Upper lobe of left lung (tissue), 6 donors: ENCODE measurements at places on chromosomes 13 and 19.

DNA sequence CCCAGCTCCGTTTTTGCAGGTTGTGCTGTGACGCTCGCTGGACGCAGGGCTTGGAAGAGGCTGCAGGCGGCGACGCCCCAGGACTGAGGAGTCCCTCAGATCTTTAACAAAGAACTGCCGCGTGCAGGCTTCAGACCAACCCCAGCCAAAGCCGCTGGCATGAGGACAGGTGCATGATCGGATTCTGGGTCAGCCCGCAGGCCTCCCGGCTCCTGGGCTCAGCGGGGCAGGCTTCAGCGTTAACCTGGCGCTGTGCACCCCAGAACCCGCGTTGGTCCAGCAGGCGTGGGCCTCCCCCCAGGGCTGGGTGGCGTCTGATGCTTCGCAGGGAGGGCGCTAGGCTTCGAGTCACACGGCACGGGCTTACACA is 920 bp upstream of the TIMM13 start:
- DNase-seq, result peak; percentile 80

- DNase-seq, result no peak
Measured at GRCh38 chr13:96179309-96179708, 89.4 kb downstream of the HS6ST3 start.

DNA sequence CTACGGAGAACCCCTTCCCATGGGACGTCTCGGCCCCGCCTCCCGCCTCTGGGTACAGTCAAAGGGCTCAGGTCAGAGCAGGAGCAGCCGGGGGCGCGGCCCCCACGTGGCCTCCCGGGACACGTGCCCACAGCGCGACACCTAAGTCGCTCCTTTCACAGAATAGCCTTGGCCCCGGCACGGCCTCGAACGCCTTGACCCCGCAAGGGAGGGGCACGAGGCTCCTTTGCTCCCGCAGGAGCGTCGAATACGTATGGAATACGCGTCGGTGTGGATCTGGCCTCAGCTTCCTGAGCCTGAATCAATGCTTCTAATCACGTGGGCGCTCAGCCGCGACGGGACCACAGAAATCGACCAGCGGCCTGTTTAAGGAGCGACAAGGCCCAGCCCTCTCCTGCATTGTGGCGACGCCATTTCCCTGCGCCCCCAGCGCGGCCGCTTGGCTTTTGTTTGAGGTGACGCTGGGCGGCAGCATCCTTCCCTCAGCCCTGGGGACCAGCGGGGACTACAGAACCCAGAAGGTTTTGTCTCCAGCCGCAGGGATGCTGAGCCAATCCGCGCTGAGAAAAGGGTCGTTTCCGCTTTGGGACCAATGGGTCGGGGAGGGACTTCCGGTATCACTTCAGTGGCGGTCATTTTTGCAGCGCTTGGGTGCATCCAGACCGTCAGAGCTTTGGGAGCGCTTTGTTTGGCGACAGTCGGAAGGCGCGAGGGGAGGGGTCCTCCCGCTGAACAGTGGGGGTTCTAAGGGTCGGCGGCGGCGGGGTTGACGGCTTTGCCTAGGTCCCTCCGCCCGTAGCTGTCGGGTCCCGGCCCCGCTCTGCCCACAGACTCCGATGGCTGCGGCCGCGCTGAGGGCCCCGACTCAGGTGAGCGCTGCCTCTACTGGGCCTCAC is at the start of gene ZIK1:
Gene ZIK1, plus strand, starts transcription at position 625 of the 896 bp plus-strand sequence. Its CDS starts 212 bp downstream, at position 837.
- DNase-seq, result peak; percentile 89

DNA sequence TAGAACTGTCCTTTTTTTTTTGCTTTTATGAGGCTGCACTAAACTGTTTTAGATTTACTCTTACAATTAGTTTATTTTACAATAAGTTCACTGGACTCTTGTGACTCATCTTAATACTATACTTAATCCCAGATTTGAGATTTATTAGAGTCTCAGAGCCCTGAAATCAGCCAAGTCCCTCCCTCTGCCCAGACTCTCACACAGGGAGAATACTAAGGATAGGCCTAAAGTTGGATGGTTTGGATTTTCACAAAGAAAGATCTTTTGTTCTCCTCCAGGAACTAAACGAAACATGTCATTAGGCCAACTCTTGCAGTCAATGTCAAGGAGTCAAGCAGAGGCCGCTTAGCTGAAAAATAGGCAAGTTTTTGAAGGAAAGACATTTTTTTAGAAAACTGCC is 42.7 kb upstream of the MIR17HG start:
- no peak for DNase-seq

DNA sequence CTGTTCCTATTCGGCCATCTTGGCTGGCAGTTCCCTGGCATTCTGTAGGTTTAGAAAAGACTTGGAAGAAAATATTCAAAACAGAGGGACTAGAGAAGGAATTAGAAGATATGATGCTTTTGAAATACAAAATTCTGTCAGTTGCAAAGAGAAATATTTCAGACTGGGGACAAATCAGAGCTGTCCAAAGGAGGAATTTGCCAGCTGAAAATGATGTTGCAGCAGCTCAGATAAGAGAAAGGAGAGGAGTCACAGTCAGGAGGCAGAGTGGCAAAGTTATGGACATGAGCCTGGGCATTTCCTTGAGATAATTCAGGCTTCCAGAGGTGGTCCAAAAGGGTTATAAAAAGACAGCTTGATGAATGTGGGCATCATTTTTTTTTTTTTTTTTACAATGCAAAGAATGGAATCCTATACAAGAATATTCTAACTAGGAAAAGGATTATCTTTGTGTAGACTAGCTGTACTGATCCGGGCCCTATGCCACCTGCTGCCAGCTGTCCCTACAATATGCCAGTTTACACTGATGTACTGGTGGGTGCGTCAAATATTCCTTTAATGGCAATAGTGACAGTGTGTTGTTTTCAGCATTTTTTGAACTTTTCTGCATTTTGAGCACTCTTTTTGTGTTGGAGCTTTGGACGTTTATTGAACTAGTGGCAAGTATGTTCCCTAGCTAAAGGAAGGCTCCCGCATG is 31.8 kb upstream of the CBY2 start:
- no peak for DNase-seq

- DNase-seq, result no peak
Measured at GRCh38 chr13:98976941-98977340, 923 bp downstream of the DOCK9 start.

DNA sequence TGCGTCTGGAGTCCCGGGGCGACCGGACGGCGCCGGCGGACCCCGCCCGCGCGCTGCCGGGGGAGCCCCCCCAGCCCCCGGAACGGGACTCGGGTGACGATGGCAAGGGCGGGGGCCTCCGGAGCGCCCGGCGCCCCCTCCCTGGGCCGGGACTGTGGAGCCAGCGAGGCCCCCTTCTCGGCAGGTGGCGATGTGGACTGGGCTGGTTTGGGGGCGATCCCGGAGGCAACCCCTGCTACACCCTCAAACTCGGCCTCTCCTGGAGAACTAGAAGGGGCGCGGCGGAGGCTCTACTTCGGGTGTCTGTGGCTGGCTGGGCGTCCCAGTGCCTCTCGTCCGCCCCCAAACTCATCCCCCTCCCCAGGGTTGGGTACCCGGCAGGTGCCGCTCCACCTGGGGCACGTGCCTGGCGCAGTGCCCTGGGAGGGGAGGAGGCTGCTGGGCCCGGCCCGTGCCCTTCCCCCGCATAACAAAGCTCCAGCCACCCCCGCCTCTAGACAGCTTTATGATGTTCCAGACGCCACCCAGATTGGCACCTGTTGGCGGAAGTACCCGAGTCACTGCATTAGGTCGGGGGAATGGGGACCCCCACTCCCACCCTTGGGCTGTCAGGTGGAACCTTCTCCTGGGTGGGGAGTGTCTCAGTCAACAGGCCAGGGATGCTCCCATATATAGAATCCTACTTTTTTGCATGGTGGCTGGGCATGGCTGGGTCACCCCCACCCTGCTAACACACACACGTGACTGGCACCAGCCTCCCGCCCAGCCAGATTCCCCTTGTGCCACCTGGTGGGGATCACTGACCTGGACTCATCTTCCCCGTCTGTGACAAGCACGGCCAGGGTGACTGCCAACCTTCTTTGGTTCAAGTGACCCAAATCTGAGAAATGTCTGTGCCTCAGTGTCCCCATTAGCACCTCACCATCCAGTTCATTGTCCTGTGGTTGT is 722 bp downstream of the PKN1 start:
- peak; percentile 49 for DNase-seq

- no peak for DNase-seq
Measured at GRCh38 chr19:4224470-4224869, 4.9 kb upstream of the EBI3 start.

- DNase-seq, result no peak
Measured at GRCh38 chr19:28610731-28611130, 602.2 kb downstream of the UQCRFS1 start.

GRCh38 chr13:39935155-39935554 is 279.7 kb downstream of the COG6 start:
- no peak for DNase-seq

GRCh38 chr13:109254274-109254673 is 532.1 kb downstream of the IRS2 start:
- DNase-seq, result no peak

DNA sequence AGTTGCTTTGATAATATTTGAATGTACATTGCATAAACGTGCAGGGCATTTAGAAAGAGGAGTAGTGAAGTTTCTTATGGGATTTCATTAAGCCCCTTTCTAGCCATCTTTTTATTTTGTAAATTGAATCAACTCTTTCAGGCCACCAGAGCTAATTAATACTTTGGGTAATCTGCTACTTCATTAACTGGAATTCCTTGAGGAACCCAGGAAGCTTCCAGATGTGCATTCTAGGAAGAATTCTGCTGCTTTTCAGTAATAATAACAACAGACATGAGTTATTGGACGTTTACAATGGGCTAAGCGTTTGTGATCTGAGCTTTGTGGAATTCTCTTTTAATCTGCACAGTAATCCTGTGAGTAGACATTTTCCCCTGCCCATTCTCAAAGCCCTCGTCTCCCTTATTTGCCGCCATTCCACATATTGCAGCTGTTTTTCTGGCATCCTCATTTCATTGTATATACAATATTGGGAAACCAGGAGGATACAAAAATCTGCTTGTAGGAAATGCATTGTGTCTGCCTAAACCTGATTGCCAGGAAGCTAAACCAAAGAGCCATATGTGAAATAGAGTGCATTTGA is 103.9 kb downstream of the HS6ST3 start:
- DNase-seq, result no peak

- DNase-seq, result peak; percentile 77
Measured at GRCh38 chr19:49889687-49890348, 6.9 kb downstream of the IL4I1 start.

GRCh38 chr13:32423592-32423991 is 4.3 kb downstream of the N4BP2L1 start:
- no peak for DNase-seq

DNA sequence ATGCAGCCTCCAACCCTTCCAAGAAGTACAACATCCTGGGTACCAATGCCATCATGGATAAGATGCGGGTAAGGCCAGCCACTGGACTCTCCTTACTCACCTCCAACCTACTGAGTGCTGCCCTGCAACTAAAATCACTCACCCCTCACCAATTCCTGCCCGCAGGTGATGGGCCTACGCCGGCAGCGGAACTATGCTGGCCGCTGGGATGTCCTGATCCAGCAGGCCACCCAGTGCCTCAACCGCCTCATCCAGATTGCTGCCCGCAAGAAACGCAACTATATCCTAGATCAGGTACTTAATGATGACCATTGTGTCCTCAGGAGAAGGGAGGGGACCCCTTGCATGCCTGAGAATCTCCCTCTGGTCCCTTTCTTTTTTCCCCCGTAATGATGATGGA is 15.6 kb upstream of the CCDC97 start:
- no peak for DNase-seq

DNA sequence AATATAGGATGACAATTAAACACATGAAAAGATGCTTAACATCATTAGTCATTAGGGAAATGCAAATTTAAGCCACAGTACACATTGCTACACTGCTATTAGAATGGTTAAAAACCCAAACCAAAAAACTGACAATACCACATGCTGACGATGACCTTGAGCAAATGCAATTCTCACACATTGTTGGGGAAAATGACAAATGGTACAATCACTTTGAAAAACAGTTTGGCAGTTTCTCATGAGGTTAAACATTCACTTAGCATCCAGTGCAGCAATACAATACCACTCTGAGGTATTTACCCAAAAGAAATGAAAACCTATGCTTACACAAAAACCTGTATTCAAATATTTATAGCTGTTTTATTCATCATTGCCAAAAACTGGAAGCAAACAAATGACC is 11.3 kb downstream of the FLT3 start:
- no peak for DNase-seq

GRCh38 chr19:47158367-47158791 is 27.7 kb downstream of the SAE1 start:
- peak; percentile 24 for DNase-seq

GRCh38 chr13:33761740-33762139 is 56.2 kb upstream of the RFC3 start:
- no peak for DNase-seq

DNA sequence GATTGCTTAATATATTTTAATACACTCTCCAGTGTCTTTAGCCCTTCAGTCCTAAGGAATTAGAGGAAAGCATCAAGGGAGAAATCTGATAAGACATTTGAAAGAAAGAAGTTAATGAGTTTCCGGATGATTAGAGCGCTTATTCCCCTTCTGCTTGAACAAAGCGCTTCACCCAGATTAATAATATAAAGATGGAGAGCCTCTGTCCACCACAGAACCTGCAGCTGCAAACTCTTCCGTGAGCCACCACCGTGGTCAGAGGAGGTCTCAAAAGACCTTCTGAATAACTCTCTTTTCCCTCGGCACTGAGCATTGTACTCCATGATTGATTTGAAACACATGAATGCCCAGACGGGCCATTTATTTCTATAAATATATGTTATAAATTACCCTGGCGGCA is 14.2 kb upstream of the TUBGCP3 start:
- DNase-seq, result no peak

- no peak for DNase-seq
Measured at GRCh38 chr13:47845981-47846380, 155.1 kb downstream of the SUCLA2 start.

GRCh38 chr19:18292462-18292809 is 11.0 kb upstream of the JUND start:
- DNase-seq, result no peak

DNA sequence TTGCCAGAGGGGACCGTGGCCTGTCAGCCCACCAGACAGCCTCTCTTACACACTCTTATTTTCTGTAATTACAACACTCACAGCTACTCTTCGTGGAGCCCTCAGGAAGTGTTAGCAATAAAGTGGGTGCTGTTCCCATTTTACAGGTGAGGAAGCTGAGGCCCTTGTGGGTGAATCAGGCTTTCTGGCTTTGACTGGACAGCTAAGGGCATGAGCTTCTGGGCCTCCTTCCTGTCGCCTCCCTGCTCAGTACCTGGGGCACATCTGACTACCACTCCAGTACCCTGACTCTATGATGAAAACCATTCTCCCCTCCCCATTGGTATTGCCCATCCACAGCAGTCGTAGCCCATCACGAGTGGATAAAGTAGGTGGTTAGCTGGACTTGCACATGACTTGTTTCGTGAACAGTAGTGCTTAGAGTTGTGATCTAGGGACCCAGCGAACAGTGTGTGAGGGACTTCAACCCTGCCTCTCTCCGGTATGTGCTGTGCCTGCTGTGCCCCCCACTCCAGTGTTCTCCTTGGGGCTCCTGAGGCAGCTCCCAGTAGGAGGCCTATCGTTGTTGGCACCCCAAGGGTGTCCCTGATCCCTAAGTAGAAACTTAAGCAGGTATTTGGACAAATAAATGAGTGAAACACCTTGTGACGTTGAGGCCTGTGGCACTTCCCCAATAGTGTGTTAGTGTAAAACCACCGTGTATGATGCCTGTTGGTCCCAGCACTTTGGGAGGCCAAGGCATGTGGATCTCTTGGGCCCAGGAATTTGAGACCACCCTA is 38.6 kb downstream of the GATAD2A start:
- DNase-seq, result no peak

- no peak for DNase-seq
Measured at GRCh38 chr13:98893371-98893770, 84.5 kb downstream of the DOCK9 start.

GRCh38 chr13:52838433-52839107 is 9.9 kb downstream of the PCDH8 start:
- no peak for DNase-seq
